ENCODE measurements at places on chromosomes 11 and 22.

- no peak for DNase-seq
Observed at GRCh38 chr22:49734390-49734789, 93.3 kb downstream of the BRD1 start.

DNA sequence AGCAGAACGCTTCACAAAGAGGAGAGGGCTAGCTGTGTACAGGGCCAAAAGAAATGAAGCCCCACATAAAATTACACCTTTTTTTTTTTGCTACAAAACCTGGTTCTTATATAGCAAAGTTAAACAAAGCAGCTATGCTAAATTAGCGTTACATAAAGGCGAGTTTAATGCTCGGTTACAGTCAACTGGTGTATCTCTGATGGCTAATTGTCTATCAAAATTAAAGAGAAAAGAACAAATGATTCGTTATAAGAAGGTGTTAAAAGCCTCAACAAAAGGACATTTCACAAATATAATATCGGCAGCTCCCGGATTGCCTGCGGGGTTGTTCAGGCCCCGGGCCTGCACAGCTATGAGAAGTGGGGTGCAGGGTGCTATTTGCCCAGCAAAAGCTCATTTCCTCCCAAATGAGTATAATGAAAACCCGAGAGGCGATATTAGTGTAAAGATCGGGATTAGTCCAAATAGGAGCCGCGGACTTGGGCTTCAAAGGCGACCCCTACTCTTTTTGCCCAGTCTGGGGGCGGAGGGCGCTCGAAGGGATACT, 13.3 kb upstream of the PAX6 start:
- no peak for DNase-seq

- no peak for DNase-seq
Observed at GRCh38 chr11:42301777-42302176, 842.3 kb upstream of the LRRC4C start.

DNA sequence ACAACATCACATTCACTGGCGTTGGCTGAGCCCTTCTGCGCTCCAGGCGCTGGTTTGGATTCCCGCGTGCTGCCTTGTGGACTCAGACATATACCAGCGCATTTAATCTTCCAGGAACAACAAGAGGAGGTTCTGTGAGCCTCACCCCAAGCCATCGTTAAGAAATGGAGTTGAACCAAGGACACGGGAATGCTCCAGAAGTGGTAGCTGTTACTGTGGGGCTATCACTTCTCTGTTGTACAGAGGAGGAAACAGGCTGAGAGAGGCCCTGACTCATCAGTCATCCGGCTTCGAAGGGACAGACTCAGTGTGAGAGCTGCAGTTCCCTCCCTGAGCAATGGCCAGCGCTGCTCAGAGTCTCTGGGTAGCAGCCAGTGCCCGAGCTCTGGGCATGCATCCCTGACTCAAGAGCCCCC, 291.3 kb downstream of the TBC1D22A start:
- DNase-seq = no peak

DNA sequence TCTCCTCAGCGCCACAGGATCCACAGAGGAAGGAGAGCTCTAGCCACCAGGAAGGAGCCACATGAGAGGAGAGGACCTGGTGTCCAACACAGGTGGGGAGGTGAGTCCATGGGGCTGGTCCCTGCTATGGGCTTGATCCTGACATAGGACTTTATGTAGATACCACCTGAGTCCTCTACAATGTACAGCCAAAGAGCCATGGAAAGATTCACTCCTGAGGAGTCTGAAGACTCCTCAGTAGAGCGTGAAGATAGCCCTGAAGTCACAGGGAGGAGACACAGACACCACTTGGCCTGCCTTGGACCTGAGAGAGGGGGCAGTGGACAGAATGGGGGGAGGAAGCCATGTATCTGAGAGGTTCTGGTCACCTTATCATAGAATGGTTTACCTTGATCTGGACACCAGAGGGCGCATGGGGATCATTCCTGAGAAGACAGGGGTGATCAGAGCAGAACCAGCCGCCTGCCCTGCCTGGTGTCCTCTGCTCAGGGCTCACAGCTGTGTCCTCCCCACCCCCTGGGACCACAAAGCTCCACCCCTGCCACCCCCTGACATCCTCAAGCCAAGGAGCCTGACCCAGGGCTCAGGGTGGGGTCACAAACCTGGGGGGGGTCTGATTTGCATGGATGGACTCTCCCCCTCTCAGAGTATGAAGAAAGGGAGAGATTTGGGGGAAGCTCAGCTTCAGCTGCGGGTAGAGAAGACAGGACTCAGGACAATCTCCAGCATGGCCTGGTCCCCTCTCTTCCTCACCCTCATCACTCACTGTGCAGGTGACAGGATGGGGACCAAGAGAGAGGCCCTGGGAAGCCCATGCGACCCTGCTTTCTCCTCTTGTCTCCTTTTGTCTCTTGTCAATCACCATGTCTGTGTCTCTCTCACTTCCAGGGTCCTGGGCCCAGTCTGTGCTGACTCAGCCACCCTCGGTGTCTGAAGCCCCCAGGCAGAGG, 77.0 kb downstream of the ZNF280B start:
- DNase-seq = peak; percentile 61

GRCh38 chr22:24473284-24473683, 21.8 kb upstream of the UPB1 start:
- DNase-seq = no peak

Data from CD4-positive, alpha-beta T cell treated with Interferon gamma for 1 hour (primary cell).